CD4-positive, alpha-beta T cell treated with Interleukin-1 beta for 1 hour (primary cell): ENCODE measurements at places on chromosomes 2 and 18.

DNA sequence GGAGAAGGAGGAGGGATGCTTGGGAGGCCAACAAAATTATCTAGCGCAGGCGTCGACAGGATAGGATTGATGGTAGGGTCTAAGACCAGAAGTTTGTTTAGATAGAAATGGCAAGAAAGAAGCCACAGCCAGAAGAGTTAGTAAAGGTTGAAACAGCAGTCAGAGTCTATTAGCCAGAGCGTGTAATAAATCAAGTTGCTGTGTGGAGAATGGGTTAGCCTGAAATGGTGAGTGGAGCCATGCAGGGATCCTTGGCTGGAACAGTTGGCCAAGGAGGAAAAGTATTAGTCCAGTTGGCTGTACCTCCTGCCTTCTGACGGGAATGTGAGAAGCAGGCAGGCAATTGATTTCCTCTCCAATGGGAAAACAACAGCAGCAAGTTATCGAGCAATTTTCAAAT lies 190.7 kb upstream of the CCDC68 start:
- no peak for DNase-seq

DNA sequence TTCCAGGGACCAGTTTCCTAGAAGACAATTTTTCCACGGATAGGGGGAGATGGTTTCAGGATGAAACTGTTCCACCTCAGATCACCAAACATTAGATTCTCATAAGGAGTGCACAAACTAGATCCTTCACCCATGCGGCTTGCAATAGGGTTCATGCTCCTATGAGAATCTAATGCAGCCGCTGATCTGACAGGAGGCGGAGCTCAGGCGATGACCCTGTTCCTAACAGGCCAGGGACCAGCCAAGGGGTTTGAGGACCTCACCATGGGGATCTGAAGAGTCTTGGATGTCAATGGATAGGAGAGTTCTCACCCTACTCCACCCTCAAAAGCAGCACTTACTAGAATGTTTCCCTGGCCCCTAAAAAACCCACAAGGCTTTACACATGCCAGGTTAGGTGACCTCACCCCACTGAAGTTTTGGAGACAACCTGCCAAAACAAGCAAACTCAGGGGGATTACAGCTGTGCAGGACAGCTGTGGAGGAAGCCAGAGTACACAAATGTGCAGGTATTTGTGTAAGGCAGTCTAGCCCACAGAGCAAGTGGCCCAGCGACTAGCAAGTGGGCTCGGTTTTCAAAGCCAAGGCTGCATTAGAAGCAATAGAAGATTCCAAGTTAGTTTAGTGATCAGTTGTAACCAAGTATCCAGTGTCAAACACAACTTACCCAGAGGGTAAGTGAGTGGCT lies 3.9 kb downstream of the EVA1A start:
- DNase-seq: no peak

- DNase-seq: no peak
Measured at GRCh38 chr2:160221391-160222276, 21.6 kb upstream of the ITGB6 start.

DNA sequence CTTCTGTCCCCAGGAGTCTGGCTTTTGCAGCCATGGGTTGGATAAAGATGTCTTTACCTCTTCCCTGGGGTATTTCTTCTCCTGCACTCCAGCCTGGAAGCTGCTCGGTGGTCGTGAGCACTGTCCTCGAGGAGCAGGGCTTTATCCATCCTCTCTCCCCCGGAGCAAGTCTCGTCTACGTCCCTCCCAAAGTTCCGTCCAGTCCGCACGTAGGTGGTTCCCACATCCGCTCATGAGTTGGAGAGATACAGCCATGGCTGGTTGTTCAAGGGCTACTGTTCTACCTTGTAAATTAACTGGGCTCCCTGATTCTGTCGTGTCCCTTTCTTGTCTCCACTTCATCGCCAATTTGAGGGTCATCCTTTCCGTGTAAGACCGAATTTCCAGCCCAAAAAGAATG lies 47.1 kb downstream of the TRAPPC12 start:
- no peak for DNase-seq

- no peak for DNase-seq
Measured at GRCh38 chr2:143420313-143420712, 291.1 kb downstream of the ARHGAP15 start.

DNA sequence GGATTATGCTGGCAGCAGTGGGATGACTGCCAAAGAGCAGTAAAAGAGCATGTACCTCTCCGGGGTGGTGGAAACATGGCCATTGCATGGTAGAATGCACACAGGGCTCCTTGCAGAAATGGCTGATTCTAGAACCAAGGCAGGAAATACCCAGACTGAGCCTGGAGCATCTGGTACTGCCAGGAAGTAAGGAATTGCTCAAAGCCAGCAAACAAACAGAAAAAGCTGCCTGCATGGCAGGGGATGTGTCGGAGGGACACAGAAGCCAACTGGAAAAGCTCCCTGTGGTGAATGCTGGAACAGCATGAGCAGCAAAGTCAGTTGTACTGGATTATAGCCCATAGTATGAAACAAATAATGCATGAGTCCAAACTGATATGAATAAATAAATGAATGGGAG lies 78.0 kb upstream of the NFATC1 start:
- DNase-seq: no peak

- DNase-seq: no peak
Measured at GRCh38 chr18:36636237-36636817, 192.5 kb downstream of the TPGS2 start.

DNA sequence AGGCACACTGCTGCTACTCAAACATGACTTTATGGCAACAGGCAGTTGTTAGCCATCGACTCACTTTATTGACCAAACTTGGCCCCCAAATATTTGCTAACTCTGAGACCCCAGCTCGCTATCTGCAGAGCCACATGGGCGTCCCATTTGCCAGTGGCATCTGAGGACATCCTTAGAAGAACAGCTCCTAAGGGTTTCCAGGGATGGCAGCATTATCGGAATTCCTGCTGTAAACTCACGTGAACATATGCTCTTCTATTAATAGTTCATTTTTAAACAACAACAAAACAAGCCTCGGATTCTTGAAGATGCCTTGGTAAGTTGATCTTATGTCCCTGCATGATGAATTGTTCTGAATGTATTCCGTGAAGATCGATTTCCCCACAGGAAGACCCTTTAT lies 181.0 kb downstream of the LDLRAD4 start:
- DNase-seq: no peak

- DNase-seq: no peak
Measured at GRCh38 chr2:44326548-44327264, 34.6 kb downstream of the PREPL start.

DNA sequence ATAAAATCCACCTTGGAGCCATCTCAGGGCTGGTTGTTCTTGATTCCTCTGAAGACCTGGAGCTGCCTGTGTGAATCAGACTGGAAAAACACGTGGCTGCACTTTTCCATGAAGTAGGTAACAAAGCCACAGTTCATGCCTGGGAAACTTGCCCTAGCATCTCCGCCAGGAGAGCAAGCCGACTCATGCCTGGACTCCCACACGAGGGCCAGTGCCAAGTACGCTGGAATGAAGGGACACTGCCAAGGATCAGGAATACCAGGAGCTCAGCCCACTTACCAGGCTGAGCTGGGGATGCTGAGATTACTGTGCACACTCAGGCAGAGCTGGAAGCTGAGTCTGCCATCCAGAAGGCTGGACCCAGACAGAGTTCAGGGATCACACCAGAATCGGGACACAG lies 10.9 kb upstream of the FHL2 start:
- no peak for DNase-seq

GRCh38 chr2:236899950-236900640 lies 185.6 kb upstream of the COPS8 start:
- no peak for DNase-seq

- no peak for DNase-seq
Measured at GRCh38 chr2:239193925-239194677, 206.7 kb downstream of the HDAC4 start.

DNA sequence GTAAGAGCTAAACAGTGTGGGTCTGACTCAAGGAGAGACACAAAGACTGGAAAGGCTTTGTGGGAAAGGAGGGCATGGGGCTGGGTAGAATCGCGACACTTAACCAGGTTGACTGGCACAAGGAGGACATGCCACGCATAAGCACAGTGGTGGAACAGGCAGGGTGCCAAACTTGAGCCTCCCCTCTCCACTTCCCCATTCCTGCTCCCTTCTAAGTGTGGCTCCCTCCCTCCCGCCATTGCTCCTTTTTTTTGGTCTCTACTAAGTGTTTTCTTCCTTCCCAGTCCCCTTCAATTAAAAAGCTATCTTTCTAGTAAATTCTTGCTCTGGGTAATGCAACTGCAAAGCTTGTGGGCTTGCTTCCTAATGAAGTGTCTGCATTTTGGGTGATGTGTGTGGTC lies 40.3 kb upstream of the ZFP36L2 start:
- DNase-seq: no peak

DNA sequence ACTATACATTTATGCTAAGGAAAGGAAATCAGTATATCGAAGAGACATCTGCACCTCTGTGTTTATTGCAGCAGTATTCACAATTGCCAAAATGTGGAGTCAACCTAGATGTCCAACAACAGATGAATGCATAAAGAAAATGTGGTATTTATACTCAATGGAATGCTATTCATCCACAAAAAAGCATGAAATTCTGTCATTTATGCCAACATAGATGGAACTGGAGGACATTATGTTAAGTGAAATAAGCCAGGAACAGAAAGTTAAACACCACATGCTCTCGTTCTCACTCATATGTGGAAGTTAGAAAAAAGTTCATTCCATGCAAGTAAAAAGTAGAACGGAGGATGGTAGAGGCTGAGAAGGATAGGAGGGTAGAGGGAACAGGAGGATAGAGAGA lies 59.5 kb downstream of the TWSG1 start:
- DNase-seq: no peak

DNA sequence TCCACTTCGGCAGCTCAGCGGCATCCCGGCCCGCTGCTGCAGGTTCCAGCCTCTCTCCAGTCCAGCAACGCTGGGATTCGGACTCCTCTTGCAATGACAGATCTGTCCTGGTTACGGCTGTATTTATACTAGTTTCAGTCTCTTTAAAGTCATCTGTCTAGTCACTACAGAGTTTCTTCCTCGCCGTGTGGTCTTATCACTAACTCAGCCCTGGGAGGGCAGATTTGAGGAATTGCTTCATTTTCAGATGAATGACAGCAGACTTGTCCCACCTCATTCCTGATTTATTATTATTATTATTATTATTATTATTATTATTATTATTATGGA lies 2.2 kb downstream of the KLHL29 start:
- DNase-seq: no peak

DNA sequence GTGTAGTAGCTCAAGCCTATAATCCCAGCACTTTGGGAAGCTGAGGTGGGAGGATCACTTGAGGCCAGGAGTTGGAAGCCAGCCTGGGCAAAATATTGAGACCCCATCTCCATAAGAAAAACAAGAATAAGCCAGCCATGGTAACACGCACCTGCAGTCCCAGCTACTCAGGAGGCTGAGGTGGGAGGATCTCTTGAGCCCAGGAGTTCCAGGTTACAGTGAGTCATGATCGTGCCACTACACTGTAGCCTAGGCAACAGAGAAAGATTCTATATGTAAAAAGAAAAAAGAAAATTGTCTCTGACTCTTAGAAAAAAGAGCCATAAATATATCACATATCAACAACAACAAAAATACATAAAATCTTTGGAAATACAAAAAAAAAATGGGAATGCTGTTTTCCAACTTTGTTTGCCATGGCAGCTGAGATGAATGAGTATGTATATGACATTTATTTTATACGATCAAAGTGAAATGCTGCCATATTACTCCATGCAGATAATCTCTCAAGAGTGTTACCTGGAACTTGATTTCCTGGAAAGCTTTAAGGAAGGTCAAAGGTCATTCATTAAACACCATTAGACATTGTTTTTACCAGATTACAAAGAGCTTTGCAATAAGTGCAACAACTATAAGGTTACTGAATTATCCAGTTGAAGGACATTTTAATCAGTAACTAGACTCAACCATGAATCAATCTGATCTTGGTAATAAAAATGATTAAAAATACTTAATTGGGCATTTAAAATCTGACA lies 19.7 kb upstream of the DAPL1 start:
- no peak for DNase-seq
